ENCODE measurements at places on chromosomes 2 and 18. TPM values are rescaled to one million over a fixed set of nuclear protein-coding genes. Genes with fewer than 3 reads are reported as not detected.

Gene ATOH8
- 13.0 TPM for polyA plus RNA-seq

Gene CREG2
- polyA plus RNA-seq: 0.96 TPM

Gene HPCAL1
- polyA plus RNA-seq: 31.3 TPM

Gene CPO
- polyA plus RNA-seq: 2.8 TPM

Gene KIDINS220
- 85.9 TPM for polyA plus RNA-seq

Gene DNER
- 58.5 TPM for polyA plus RNA-seq

Gene DYSF
- polyA plus RNA-seq: 17.3 TPM

Gene GPR45
- 0.09 TPM for polyA plus RNA-seq

Gene BCL2
- 26.3 TPM for polyA plus RNA-seq

Gene SMYD1
- polyA plus RNA-seq: 0.10 TPM

Gene GAD1
- polyA plus RNA-seq: 1.2 TPM

Gene FOXI3
- polyA plus RNA-seq: 0.18 TPM

Gene C1QL2
- polyA plus RNA-seq: not detected

- DNase-seq: no peak
These were observed 55.2 kb upstream of the PAX3 start for GRCh38 chr2:222353993-222354392.

- DNase-seq: no peak
These were observed 421.0 kb downstream of the TXNL1 start for GRCh38 chr18:56217406-56217805.

DNA sequence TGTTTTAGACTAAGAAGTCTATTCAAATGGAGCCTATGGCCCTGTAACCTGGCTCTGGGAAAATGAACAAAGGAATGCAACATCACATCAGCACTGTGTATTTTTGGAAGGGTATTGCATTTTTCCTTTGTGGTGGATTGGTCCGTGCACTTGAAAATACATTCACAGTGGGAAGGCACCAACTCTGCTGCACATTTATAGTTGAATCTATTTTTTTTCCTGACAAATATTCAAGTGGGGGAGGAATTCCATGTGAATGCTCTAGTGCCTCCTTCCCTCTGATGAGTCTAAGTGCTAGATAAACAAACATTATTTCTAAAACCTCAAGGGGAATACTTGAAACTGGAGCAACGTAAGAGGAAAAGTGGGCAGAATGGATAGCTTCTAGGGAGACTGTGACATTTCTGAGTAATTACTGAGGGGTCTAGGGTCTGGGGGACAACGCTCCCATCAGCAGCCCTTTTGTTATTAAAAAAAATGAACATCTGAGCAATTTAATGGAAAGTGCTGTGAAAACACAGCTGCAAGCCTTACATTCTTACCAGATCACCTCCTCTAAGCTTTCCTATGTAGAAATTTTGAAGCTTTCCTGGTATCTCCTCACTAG lies 208.2 kb downstream of the SLC8A1 start:
- peak; percentile 53 for DNase-seq

DNA sequence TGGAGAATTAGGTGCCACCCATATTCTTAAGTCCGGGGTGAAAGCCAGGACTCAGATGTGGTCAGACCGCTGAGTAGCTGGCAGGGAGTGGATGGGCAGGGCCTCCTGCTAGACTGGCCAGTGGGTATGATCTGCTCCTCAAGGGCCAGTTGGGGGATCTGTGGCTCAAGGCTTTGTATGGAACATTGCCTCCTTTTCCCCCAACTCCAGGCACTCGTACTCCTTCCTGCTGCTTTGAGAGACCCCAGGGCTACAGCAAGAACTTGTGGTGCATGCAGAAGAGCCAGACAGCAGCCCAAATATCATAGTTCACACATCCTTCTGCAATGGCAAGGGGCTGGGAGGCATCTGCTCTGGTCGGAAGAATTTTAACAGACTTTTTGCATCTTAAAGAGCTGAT lies 61.7 kb downstream of the PDCL3 start:
- no peak for DNase-seq

DNA sequence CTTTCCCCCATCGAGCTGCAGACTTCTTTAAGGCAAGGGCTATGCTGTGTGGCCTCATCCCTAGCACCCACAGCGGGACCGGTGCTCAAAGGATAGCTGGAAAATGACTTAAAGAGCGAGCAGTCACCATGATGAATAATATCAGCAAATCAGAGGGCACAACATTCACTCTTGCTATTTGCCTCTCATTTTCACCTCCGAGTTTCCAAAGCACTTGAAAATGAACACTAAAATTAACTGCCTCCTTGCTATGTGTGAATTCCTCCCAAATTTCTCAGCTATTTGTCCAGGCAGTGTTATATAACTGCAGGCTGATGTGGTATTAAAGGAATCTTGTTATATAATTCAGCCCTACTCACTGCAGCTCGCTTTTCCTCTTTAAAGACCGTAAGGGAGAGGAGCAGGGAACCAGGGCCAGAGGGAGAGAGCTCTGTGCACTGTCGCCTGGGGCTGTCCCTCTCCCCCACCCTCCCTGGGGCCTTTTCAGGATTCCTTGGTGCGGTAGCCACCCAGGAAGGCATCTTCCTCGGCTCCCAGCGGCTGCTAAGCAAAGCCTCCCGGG lies 1.4 kb downstream of the CYS1 start:
- DNase-seq: no peak

DNA sequence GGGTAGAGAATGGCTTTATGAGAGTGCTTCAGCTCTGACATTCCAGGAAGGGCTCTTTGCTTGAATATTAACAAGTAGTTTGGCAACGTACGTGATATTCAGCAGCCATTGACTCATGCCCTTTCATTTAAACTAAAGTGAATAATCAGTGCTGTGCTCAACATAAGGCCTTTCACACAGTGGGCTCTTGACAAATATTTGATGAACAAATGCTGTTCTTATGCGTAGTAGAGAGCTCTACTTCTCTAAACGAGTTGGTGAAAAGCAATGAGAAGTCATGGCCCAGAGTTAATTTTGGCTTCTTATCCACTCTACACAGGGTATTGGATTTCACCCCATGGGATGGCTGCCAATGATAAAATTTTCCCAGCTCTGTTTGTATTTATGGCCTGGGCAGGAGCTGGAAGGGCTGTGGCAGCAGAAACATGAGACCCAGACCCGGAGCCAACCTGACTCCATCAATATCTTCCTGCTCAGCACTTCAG lies 338.9 kb downstream of the CCDC85A start:
- peak; percentile 4 for DNase-seq

GRCh38 chr2:175003875-175004729 lies 1.1 kb downstream of the CHN1 start:
- DNase-seq: no peak

GRCh38 chr2:161070693-161071479 lies 89.3 kb upstream of the TANK start:
- DNase-seq: no peak

DNA sequence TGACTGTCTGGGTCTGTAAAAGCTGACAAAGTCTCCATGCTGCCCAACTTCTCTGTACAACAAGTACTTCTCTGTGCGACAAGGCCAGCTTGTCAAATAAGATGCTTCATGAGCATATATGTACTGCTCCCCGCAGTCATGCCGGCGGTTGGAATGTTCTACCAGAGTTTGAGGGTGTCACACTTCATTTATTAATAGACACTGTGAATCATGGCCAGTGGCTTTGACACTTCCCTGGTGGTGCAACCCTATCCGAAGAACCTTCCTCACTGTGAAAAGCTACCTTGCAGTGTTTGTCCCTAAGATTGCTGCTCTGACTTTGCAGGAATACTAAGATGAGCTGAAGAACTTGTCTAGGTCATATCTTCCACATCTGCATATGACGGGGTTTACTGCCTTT lies 120.9 kb upstream of the NRP2 start:
- DNase-seq: no peak

DNA sequence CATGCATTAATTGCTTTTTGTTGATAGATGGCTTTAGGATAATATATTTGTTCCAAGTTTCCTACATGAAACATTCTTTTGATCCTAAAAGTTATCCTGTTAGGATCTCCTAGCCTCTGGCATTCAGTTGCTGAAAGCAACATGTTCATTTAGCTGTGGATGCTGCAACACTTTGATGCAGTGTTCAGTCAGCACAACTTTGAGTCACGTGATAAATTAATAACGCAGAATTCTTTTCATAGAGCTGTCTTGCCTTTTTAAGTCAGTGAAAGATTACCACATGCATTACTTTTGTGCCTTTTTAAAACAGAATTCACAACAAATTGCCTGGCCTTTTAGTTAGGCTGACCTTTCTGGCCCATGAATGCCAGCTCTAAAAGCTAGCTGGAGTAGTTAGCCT lies 1467.9 kb upstream of the ZEB2 start:
- no peak for DNase-seq

GRCh38 chr2:25558262-25558661 lies 115.1 kb downstream of the DTNB start:
- DNase-seq: no peak

GRCh38 chr2:7411691-7412090 lies 494.5 kb downstream of the RNF144A start:
- no peak for DNase-seq

GRCh38 chr2:168790226-168790902 lies 12.1 kb upstream of the NOSTRIN start:
- DNase-seq: no peak

DNA sequence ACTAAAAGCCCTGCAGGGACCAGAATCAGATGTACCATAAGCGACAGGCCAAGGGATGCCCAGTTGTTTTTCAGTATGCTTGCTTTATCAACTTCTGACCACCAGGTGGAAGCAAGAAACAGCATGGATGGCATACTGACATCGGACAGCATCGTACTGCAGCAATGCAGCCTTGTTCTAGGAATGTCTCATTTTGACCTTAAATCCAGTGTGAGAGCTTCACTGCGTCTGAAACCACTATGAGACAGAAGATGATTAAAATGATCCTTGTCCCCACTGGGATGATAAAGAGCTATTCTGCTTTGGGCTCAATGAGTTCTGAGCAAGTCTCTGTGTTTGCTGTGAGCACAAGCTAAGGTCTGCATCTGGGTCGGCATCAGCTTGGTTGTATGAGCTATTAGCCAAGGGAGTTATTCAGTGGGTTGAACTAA lies 54.3 kb downstream of the CDK15 start:
- peak; percentile 84 for DNase-seq

DNA sequence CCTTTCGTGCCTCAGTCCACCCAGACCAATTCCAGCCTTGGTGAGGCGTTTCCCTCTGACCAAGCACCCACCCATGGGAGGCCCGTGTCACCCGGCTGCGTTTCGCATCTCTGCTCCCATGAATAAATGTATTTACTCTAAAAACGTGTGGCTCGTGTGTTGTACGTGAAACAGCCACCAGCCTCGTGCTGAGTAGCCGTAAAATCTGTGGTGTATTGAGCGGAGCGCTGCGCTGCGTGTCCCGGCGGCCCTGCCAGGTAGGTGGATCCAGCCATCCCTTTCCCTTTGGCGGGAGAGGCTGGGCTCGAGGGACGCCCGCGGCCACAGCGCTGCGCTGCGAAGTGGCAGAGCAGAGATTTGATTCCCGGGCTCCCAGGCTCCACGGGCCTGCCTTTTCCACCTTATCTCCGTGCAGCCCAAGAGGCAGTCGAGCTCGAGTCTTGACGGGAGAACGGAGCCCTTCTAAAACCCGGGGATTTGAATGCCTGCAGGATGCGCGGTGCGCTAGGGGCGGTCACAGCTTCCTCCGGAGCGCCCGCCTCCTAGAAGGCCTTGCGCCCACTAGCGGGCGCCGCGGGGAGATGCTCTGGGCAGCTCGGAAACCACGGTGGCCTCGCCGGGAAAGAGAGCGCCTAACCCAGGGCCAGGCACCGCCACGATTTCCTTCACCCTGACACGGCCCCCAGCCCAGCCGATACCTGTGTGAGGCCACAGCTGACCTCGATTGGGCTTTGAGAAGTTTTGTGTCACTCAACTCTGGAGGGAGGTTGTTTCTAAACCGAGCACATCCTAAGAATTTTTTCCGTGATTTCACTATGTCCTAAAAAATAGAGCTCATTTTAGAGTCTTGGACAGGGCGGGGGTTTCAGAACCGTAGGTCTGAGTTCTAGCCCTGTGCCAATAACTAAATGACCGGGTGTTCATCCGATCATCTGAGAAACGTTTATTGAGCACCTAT lies 3.9 kb upstream of the PSMD1 start:
- peak; percentile 79 for DNase-seq

GRCh38 chr2:238079874-238080327 lies 19.1 kb downstream of the SCLY start:
- no peak for DNase-seq

- DNase-seq: no peak
These were observed 149.0 kb downstream of the ADCYAP1 start for GRCh38 chr18:1053331-1054315.

DNA sequence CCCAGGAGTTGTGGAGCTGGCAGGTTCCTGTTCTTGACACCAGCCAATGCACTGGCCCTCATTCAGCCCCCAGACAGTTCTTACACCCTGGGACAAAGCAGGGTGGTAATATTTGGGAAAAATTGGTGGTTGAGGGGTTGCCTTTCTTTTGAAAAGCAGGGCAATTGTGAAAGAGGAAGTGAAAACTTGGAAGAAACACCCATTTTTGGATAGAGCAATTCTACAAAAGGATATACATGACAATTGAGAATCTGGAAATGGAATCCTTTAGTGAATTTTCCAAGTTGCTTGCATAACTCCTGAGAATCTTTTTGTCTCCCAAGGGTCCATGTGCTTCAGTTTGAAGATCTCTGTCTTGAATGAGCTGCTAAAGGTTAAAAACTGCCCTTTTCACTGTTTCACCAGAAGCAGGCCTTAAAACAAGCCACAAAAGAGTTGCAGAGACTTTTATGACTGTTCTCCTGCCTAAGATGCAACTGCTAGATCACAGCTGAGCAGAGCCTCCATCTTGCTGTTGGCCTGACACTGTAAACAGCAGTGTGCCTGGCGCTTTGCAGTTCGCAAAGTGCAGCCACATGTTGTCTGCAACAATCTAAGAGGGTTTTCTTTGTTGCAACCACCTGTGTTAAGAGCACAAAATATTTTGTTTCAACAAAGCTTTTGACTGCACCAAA lies 11.8 kb downstream of the COL4A4 start:
- no peak for DNase-seq

- no peak for DNase-seq
These were observed 136.8 kb downstream of the RDH14 start for GRCh38 chr2:18423636-18424035.

GRCh38 chr18:58691256-58691655 lies 20.0 kb downstream of the MALT1 start:
- no peak for DNase-seq

DNA sequence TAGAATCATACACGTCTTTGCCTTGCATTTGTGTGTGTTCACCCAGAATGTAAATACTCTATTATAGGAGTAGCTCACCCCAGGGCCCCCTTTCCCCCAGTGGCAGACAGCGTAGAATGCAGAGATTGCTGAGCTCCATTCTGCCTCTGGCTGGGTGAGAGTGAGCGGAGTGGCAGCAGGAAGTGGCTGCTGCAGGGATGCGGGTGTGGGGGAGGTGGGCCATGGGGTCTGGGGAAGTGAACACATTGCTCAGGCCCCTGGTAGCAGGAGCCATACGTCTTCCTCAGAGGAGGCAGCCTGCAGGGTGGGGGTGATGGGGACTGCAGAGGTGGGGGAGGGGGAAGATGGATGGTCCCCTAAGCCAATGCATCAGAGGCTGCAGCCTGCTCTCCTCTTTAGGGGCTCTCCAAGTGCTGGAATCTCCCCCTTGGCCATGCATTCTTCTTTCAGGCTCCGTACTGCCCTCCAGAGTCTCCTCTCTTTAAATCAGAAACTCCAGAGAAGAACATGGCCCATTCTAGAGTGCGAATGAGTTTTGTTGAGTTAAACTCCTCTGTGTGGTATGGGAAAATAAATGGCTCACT lies 72.2 kb downstream of the CELF4 start:
- DNase-seq: no peak

All from renal pelvis (tissue), 12 donors.